ENCODE measurements at places on chromosomes 1 and 21.
A peak's percentile ranks its signal among the peaks of the same experiment; 100 is the strongest.

- DNase-seq = no peak
These were observed 6.9 kb downstream of the PLA2G2D start for GRCh38 chr1:20112279-20113000.

GRCh38 chr1:209839875-209840546, 12.2 kb downstream of the UTP25 start:
- no peak for DNase-seq

GRCh38 chr1:231411036-231411531, 11.0 kb downstream of the EGLN1 start:
- no peak for DNase-seq

DNA sequence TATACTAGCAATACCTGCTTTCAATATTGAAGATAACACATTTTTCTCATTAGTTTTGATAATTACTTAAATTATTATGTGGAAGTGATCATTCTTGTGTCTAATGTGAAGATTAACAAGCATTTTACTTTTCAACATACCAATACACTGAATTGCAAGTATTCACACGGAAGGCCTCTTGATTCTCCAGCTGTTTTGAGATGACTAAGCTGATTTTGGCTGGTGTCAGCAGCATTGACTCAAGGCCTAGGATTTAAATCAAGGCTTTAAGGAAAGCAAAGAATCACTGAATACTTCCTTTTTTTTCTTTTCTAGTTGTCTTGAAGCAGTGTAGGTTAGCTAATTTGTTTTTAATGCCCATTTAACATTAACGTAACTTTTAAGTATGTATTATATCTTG, 373.7 kb downstream of the SRGAP2C start:
- no peak for DNase-seq

- DNase-seq = no peak
These were observed 64.9 kb downstream of the MACF1 start for GRCh38 chr1:39269349-39269748.

- DNase-seq = no peak
These were observed 50.7 kb downstream of the ZZZ3 start for GRCh38 chr1:77631751-77632150.

GRCh38 chr1:35882945-35883634, at the start of gene AGO1:
AGO1 (plus strand) TSS chr1:35883209; CDS start chr1:35883422, 213 bp downstream.
- DNase-seq = peak; percentile 96

DNA sequence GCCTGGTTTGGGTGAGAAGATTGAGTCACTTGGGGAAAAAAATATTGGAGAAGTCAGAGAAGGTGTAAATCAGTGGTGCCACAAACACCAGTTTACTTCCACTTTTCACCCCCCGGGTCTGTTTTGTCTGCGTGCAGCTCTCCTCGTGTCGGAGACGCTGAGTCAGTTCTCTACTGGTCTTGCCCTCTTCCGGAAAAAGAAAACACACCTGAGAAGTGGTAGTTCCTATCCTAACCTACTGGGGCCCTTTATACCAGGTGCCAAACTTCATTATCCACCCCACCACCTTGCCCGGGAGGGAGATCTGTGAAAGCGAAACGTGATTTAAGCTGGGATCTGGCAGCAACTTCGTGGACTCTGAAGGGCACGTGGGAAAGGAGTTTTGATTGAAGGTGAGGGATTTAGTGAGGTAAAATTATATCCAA, 855 bp upstream of the IVNS1ABP start:
- DNase-seq = peak; percentile 53

DNA sequence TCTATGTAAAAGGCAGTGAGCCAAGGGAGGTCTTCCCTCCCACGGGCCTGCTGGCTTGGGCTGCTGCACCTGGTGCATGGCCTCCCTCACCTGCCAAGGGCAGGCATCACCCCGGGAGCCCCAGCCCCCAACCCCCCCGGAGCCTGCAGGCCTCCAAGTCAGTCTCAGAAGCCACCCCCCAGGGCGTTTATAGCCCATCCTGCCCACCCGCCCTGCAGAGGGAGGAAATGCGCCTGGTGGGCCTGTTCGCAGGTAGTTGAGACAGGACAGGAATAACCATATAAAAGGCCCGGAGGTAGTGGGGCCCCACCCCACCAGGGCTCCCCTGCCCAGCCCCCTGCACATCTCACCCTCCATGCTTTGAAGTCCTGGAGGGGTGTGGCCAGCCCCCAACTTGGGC, 18.2 kb upstream of the ARF1 start:
- no peak for DNase-seq

DNA sequence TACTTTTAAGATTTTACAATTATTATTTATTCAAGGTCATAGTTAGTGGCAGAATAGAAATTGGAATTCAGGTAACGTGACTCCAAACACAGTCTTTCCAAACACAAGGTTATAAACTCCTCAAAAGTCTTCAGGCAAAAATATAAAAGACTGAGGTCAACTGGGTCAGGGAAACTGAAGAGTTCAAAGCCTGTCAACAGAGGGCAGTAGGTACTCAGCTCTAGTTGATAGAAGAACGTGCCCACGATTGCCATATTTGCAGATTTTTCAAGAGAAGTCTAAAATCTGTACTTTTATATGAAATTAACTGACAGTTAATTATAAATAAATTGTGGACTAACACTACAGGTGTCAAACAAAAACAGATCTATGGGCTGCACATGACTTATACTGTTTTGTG, 135.0 kb downstream of the LHX4 start:
- DNase-seq = no peak

- DNase-seq = no peak
These were observed 315.3 kb downstream of the TPR start for GRCh38 chr1:186059752-186060151.

DNA sequence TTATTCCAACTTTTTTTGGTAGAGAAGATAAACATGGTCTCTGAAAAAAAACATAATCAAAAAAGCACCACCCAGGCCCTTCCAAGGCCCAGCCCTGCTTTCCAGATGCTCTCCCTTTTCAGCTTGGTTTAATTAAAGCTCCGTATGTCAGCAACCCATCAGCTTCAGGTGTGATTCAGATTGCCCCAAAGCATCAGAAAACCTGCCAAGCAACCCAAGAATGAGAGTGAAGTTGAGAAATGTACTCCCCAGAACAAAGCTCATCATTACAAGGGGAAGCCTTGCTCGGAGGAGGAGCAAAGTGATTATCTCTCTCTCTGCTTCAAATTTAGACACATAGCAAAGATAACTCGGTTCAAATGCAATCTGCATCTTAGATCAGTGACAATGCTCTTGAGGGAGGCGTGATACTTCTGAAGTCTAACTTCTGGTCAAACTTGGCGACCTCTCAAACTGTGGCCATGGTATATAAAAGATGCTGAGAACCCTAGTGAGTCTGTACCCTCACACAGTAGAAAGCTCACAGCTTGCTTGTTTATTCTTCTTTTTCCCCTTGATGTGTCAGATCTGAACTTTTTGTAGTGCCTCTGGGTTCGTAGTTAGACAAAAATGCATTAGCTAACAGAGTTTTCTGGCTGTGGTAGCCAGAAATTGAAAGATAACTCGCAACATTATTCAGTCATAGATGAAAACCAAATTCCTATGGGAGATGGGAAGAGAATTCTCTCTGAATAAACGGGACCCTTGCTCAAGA, 63.3 kb upstream of the ZC3H11B start:
- DNase-seq = no peak

DNA sequence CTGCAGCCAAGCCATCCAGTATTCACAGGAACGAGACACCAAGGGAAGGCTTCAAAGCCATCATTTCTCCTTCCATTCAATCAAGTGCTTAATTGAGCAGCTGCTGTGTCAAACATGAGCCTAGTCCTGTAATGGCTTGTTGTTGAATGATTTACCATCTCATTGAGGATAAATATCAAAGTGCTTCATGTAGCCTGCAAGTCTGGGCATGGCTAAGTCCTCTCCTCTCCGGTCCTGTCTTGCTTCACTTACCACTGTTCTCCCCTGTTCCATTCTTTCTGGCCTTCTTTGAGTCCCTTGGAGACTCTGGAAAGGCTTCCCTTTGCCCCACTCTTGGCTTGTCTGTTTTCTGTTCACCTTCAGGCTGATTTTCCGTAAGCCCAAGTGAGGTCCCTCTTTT, 279.8 kb downstream of the PBX1 start:
- DNase-seq = no peak

DNA sequence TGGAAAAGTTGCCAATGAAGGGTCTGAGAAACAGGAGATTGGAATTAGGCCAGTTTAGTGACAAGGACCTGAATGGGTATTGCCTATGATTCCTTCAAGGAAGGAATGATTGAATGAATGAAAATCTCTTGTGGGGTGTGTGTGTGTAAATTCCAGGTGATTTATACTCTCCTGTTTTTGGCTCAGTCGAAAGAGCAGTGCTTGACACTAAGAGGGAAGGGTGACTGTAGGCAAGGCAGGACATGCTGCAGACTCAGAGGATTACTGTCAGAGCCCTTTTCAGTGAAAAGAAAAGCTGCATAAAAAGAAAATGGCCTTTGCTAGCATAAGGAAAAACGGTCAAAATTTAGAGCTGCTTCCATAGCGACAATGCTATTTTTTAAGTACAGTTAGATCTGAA, 30.1 kb downstream of the C1orf21 start:
- no peak for DNase-seq

DNA sequence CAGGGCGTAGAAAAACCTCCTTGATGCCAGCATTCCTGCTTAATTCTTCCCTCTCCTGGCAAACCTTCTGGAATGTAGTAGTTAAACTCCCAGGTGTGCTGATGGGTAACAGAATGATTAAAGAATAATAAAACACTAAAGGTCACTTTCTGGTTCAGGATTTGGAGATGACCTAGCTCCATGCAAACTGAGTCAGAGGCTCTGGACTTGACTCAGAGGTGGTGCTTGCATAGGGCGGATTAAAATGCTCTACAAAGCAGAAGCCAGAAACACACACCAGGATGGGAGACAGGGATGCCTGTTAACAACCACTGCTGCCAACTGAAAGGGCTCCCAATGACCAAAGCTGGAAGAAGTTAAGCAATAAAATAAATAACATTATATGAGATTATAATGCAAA, 41.5 kb downstream of the KRTAP19-8 start:
- DNase-seq = no peak

DNA sequence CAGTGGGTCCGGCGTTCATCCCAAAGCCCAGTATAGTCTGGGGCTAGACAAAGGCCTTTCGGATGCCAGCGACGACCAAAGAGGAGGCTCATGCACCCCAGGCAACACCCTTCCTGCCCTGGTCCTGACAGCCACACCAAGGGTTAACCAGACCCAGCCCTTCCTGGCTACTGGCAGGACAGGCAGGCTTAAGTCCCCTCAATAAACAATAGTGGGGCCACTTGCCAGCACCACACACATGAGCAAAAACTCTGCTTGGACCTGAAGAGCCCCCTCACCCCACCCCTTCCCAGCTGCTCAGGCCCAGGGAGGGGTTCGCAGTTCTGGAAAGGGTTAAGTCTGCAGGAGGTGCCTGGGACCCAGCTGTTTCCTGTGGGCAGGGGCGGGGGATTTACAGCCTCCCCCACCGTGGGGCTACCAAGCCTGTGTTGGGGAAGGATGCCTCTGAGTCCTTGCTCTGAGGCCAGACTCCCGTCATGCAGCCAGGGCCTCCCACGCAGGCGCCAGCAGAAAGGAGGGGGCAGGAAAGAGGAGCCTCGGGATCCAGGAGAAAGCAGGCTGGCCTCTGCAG, 18.2 kb downstream of the PHLDA3 start:
- no peak for DNase-seq

- no peak for DNase-seq
These were observed 52.0 kb downstream of the KIF21B start for GRCh38 chr1:200971428-200971903.

GRCh38 chr1:170732252-170732588, 68.3 kb downstream of the PRRX1 start:
- DNase-seq = no peak

- no peak for DNase-seq
These were observed 19.8 kb downstream of the SPOCD1 start for GRCh38 chr1:31795801-31796621.

DNA sequence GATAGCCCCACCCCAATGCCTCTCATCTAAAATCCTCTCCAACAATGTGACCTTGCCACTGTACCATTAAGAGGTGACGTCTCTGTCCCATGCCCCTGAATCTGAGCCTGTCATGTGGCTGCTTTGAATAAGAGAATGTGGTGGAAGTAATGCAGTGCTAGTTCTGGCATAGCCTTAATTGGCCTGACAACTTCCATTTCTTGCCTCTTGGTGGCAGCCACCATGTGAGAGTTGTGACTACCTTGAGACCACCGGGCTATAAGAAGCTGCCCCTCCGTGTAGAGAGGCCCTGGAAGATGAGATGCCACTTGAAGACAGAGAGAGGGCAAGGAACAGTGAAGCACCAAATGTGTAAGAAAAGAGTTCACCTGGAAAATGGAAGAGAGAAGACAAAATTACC, 95.4 kb downstream of the POFUT2 start:
- no peak for DNase-seq

DNA sequence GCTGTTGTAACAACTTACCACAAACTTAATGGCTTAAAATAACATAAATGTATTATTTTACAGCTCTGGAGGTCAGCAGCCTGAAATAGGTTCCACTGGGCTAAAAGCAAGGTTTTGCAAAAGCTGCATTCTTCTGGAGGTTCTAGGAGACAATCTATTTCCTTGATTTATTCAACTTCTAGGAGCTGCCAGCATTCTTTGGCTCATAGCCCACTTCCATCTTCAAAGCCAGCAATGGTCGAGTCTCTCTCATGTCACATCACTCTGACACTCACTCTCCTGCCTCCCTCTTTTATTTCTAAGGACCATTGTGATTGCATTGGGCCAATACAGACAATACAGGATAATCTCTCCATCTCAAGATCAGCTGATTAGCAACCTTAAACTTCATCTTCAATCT, 15.1 kb upstream of the FOXJ3 start:
- DNase-seq = no peak

GRCh38 chr1:31041529-31041928, 24.0 kb downstream of the PUM1 start:
- DNase-seq = no peak

- no peak for DNase-seq
These were observed 10.7 kb downstream of the SNX7 start for GRCh38 chr1:98672189-98672588.

DNA sequence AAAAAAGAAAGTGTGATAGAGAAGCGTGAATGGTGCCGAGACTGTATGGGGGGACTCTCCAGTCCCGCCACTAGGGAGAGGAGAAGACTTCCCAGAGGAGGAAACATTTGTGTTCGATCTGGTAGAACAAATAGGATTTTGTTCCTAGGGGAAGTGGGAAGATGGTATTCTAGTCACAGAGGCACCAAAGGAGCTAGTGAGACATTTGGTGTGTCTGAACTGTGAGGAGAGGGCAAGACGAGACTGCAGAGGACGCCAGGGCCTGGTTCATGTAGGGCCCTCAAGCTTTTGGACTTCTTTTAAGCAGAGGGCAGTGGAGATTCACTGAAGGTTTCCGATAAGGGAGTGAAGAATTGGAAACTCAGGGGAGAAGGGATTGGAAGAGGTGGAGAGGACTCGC, 2.9 kb downstream of the BTBD19 start:
- DNase-seq = no peak

DNA sequence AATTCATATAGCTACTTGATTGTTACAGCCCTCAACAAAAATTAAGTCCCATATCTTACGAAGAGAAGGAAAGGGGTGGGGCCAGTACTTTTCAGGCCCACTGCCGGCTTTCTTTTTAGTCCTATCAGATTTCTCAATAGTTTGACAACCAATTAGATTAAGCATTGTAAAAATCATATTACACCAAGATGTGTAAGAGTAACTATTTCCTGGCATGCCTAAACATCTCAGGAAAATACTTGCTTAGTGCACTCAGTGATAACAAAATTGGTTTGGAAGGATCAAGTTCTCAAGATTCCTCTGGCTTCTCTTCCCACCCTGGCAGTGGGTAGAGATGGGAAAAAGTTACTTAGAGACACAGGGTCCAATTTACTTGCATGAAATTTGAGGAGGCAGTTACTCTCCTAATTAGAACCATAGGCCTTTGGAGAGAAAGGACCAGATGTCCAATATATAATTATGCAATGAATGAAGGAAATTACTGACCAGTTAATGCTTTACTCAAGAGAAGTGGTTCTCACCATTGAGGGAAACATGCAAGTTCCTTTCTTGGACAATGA, 30.1 kb downstream of the STPG1 start:
- no peak for DNase-seq
